ENCODE measurements at places on chromosomes 12 and 14.

DNA sequence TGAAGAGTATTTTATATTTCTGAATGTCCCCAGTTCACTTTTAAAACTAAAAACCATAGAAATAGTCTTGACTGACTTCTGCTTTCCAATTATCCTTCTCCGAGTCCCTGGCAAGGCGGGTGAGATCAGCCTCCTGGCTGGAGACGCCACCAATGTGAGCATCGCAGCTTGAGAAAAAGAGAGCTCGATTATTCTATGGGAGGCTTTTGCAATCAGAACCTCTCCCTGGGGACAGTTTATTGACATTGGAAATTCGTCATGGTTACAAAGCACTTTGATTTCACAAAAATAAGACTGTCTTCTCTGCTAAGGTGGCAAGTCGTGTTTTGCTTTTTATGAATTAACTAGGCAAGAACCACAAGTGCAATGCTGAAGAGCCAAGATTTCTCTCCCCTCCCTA lies 23.6 kb upstream of the GPHB5 start:
- DNase-seq, result no peak

GRCh38 chr12:103431387-103431786 lies 64.4 kb downstream of the C12orf42 start:
- no peak for DNase-seq

GRCh38 chr12:129561304-129561703 lies 342.5 kb downstream of the TMEM132D start:
- no peak for DNase-seq

GRCh38 chr12:80677994-80678393 lies 29.4 kb upstream of the MYF6 start:
- DNase-seq, result no peak

DNA sequence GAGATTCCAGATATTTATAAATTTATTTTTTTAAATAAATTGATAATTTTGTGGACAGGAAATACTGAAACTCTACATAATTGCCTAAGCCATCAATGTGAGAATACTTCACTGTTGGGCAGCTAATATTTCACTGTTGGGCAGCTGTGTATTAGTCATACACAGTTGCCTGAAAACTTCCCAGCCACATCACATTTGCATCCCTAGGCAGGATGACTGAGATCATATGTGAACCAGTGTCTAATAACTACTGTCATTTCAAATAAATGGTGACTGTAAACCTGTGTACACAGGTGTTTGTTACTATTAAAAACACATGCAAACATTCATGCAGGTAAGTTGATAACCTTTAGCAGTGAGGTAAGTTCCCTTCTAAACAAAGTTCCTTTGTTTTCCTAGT lies 43.9 kb downstream of the TMTC3 start:
- DNase-seq, result no peak

DNA sequence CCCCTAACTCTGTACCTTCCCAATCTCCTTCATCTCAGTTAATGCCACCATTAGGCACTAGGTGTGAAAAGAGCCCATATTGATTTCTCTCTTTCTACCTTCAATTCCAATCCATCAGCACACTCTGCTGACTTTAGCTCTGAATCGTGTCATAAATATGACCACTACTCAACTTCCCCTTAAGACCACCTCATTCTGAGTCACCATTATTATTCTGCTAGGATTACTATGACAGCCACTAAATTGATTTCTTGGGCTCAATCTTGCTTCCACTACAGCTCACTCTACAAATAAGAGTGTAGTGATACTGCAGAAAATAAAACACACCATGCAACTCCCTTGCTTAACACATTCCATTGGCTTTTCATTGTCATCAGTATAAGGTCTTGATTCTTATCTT lies 1449.0 kb upstream of the FLRT2 start:
- no peak for DNase-seq

DNA sequence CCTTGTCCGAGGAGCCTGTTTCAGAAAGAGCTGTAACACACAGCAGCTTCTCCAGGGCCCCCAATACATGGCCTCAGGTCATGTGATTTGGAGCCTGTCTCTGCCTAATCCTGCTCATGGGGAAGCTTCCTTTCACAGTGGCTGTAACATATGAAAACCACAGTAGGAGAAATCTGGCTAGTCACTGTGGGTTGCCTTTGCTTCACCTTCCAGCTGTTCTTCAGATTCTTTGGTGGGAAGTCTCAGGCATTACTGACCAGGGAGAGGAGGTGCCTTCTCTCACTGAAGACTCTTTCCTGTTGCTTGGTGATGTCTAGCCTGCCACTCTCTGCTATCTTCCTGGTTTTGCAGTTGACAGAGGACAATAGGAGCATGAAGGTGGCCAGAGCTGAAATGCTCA lies 350.6 kb downstream of the DPF3 start:
- DNase-seq, result no peak

- no peak for DNase-seq
Measured at GRCh38 chr12:127635838-127636237, 631.1 kb upstream of the TMEM132C start.

- no peak for DNase-seq
Measured at GRCh38 chr14:89485264-89485663, 68.2 kb upstream of the FOXN3 start.

- DNase-seq, result no peak
Measured at GRCh38 chr12:38588624-38589305, 272.2 kb downstream of the ALG10B start.

GRCh38 chr12:20722142-20722541 lies 27.0 kb downstream of the SLCO1C1 start:
- DNase-seq, result no peak

DNA sequence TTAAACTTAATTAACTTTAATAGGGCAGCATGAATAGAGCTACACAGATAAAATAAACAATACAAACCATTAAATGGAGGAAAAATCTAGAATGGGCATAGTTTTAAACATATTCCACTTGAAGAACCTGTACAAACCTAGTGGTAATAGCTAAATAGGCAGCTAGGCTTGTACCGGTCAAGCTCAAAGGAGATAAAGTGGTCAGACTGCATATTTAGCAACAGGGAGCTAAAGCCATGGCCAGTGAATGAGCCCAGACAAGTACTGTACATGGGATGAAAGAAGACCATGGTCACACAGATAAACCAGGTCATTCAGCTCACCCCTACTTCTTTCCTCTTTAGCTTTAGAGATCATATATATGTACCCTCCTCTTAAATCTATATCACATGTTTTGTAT lies 186.6 kb upstream of the KRR1 start:
- DNase-seq, result no peak

GRCh38 chr12:85004204-85004603 lies 31.9 kb downstream of the TSPAN19 start:
- no peak for DNase-seq

- no peak for DNase-seq
Measured at GRCh38 chr14:21194597-21194996, 38.7 kb upstream of the OR5AU1 start.

DNA sequence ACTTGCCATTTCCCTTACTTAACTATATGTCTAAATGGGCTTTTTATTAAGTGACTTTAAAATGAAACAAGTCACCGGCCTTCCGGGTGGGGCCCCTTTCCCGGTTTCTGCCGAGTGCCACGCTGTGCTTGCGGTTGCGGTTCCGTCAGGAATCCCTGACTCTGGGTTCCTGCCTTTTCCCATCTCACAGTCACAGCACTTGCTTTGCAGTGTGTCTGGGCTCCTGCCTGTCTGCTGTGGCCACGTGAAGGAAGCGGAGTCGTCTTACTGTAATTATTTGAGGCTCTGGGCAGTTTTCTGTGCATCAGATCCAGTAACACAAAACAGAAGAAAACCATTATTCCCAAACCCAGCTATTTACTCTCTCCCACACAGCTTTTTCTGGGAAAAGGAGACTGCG lies 44.0 kb upstream of the FRMD6 start:
- DNase-seq, result no peak

DNA sequence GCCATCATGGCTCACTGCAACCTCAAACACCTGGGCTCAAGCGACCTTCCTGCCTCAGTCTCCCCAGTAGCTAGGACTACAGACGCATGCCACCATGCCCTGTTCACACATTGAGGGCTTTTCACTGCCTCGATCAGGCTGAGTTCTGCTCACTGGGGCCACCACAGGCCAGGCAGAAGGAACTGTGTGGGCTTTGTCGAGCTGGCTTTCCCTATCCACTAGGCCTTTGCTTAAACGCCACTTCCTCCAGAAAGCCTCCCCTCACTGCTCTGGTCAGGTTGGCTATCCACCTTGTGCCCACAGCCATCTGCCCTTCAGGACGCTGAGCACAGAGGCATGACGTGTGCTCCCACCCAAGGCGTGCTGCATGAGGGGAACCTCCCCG lies 45.2 kb downstream of the MLXIP start:
- DNase-seq, result peak; percentile 36

DNA sequence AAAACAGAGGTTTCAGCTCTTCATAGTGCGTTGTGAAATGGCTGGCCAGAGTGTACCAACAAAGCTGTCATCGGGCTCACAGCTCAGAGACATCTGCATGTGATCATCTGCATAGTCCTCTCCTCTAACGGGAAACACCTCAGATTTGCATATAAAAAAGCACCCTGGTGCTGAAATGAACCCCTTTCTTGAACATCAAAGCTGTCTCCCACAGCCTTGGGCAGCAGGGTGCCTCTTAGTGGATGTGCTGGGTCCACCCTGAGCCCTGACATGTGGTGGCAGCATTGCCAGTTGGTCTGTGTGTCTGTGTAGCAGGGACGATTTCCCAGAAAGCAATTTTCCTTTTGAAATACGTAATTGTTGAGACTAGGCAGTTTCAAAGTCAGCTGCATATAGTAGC lies 14.3 kb upstream of the PAPLN start:
- peak; percentile 42 for DNase-seq

DNA sequence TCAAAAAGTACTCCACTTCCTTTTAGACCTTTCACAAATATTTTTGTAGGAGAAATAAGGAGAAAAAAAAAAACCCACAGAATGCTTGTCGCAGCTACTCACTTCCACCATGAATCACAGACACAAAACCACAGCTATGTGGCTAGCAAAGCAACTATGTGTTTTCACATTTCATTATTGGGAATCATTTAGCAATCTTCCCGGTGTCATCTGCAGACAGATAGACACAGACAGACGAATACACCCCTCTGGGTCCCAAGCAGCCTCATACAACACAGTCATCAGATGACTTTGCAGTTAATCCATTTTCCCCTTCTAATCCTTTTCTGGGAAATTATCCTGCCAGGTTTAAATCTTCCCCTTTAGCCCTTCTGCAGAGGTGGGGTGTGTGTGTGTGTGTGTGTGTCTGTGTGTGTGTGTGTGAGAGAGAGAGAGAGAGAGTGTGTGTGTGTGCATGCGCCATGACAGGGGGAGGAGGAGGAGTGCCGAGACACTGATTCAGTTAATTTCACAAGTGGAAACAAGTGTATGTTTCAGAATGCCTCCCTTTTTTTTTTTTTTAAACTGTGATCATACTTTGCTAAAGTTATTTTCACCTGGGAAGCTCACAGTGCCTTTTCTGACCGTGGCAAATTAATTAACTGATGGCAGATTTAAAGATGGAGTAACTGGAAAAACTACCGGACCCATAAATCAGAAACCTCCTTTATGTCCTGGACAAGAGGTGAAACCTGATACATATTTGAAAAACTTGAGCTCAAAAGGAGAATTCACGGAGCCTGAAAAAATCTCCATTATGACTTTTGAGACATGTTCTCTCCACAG lies 39.9 kb downstream of the LTBP2 start:
- DNase-seq, result no peak

- no peak for DNase-seq
Measured at GRCh38 chr14:72464226-72464625, 429.7 kb downstream of the DPF3 start.

- no peak for DNase-seq
Measured at GRCh38 chr12:42144158-42144407, 591 bp downstream of the GXYLT1 start.

- DNase-seq, result no peak
Measured at GRCh38 chr12:106953352-106954250, 2.1 kb upstream of the TMEM263 start.

DNA sequence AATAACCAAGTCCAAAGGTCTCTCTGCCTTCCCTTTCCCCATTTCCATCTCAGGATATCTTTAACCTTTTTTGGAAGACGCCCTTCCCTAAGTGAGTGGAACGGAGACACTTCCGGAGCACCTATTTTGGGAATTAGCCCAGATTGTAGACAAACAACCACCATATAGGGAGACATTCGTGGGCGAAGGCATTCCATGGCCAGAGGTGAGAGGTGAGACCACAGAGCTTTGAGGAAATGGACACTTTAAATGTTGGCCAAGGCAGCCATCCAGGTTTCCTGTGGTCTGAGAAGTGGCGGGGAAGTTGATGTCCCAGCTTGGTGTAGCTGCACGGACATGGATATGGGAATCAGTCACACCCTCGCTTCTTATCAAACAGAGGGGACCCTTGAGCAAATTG lies 69.4 kb upstream of the BDKRB2 start:
- no peak for DNase-seq

All from H7 (cell line).